Activated T-cell treated with anti-CD3 and anti-CD28 coated beads for 4 hours (primary cell): ENCODE measurements at places on chromosomes 4 and X.
A peak's percentile ranks its signal among the peaks of the same experiment; 100 is the strongest.

DNA sequence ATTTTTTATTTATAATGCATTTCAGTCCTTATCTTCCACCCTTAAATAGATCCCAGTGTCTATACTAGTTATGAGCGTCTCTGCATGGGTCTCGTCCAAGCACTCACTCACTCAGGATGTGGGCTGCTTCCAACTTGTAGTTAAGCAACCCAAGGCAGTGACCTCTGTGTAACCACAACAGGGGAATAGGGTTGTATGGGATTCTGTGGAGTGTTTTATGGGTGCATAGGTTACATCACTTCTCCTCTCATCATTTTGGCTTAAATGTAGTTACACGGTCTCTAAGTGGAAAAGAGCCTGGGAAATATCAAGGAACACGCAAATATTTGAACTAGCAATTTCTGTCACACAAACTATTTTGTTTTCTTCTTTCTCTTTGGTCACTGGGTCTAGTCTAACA is 931.0 kb downstream of the STIM2 start:
- no peak for DNase-seq

- no peak for DNase-seq
These were observed 871 bp upstream of the HPGD start for GRCh38 chr4:174523025-174523693.

DNA sequence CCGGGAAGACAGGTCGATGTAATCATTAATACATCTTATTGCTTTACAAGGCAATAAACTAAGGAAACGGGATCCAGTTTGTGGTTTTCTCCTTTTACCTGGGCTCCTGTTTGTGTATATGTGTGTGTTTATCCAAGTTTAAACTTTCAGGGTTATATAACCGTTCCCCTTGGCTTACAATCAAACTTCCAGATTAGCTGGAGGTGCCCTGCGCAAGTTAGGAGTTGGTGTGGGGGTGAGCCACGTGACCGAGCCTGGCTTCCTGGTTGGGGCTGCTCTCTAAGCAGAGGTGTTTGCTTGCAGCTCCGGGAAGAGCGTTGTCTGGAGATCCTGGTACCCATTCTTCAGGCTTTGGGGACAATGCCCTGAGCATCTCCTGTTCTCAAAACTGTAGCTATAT is 129.2 kb downstream of the FHDC1 start:
- DNase-seq: no peak

- DNase-seq: no peak
These were observed 189.9 kb downstream of the STPG2 start for GRCh38 chr4:97953171-97953941.

GRCh38 chrX:920234-920799 is 289.7 kb downstream of the SHOX start:
- no peak for DNase-seq

GRCh38 chrX:151359931-151360871 is 36.8 kb upstream of the VMA21 start:
- peak; percentile 1 for DNase-seq

DNA sequence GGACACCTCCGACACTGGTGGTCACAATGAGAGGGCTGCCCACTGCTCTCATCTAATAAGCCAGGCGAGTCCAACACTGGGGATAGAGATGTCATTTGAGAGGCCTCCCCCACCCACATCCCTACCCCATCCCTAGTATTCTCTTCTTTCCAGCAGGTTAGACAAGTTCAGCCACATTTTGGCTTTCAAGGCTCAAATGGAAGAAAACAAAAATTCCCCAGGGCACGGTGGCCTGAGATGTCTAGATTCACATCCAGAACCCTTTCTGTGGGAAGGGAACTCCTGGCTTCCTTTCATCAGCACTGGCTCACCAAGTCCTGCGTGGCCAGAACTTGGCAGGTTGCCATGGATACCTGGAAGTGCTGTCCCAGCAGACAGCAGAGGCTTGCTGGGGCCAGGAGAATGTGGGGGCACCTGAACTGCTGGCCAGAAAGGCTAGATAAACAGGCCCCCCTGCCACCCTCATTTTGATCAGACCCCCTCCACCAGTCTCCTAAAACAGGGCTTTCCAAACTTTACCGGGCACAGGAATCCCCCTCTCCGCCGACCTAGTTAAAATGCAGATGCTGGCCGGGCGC is 1.3 kb upstream of the NYX start:
- DNase-seq: no peak

- peak; percentile 47 for DNase-seq
These were observed 915 bp upstream of the RAB33B start for GRCh38 chr4:139453041-139453370.

- no peak for DNase-seq
These were observed 283.8 kb upstream of the PCDH7 start for GRCh38 chr4:30436394-30436793.

- DNase-seq: no peak
These were observed 59.0 kb upstream of the PPP2R3B start for GRCh38 chrX:445727-446126.

DNA sequence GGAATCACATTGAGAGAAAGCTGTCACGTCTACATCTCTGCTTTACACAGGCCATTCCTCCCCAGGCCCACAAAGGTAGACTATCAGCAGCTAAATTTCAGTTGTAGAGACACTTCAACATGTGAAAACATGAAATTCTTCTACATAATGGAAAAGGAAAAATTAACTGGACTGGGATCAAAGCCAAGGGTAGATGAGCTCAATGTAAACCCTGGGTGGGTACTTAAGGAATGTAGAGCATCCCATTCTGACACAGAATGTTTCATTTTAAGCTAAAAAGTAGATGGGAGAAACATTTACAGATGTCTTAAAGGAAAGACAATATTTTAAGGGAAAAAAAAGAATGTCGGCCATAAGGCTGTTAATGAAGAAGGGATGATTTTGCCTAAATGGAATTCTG is 51.3 kb upstream of the NPNT start:
- no peak for DNase-seq
